ENCODE measurements at places on chromosomes 2 and 18. TPM values are rescaled to one million over a fixed set of nuclear protein-coding genes. Genes with fewer than 3 reads are reported as not detected.

The RPE gene
- 66.4 TPM for total RNA-seq

The ACOXL gene
- total RNA-seq, result not detected

- no peak for DNase-seq
Observed at GRCh38 chr18:77478646-77479442, 229.2 kb downstream of the GALR1 start.

- DNase-seq, result peak; percentile 76
Observed at GRCh38 chr2:219736209-219736608, 108.8 kb downstream of the SLC4A3 start.

DNA sequence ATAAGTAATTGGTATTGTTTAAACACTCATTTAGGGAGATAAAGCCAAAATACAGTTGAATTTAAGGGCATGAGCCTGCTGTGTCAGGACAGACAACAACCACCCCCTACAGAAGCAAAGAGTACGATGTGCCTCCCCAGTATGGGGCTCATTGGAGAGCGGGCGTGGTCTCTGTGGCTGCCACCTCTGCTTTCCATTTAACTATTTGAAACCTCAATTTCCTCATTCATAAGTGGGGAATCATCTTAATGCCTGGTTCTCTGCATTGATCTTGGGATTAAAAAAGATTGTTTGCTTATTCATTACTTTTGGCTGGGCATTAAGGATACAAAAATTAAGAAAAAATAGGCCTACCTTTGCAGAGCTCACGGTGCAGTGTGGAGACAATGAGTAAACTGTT lies 21.4 kb downstream of the KCNS3 start:
- DNase-seq, result no peak

The CFC1 gene
- total RNA-seq, result not detected
